ENCODE measurements at places on chromosomes 7 and 10.

GRCh38 chr10:129703287-129704137, 236.5 kb downstream of the MGMT start:
- DNase-seq, result no peak

DNA sequence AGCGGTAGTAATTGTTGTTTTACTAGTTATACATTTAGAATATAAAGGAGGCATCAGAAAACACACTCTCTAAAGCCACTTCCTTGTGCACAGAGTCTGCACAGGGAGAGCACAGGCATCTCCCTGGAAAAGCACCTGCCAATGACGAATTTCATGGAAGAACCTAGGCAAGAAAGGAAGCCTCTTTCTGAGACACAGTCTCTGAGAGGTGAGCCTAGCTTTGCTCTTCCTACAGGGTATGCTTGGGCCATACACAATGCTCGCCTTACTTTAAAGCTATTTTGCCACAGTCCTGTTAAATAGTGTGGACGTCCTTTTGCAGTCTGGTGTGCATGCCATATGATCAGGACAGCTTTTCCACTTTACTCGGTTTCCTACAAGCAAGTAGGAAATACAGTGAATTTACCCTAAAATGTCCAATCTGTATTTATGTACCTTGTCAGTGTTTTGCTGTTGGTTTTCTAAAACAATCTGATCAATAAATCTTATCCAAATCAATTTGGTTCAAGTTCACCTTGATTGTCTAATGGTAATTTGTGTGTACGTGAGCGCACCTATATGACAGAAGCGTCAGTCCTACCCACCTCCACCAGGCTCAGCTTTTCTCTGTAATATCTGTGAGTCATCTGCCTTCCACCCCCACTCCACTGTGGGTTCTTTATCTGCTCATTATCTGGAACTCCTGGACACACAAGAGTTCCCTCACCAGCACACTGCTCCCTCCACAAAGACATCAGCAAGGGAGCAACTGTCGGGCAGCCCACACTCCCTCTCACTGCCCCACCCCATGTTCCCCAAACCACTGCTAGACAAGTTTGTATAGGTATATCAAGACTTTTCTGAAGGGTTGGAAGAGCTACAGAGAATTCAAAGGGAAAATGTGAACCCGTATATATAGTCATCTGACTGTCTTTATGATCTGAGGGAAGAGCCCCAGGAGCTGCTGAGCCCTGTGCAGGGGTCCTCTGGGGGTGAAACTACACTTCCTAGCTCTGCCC, 65.2 kb downstream of the KLHDC10 start:
- DNase-seq, result no peak

- no peak for DNase-seq
These were observed 19.2 kb downstream of the PLA2G12B start for GRCh38 chr10:72935361-72935760.

DNA sequence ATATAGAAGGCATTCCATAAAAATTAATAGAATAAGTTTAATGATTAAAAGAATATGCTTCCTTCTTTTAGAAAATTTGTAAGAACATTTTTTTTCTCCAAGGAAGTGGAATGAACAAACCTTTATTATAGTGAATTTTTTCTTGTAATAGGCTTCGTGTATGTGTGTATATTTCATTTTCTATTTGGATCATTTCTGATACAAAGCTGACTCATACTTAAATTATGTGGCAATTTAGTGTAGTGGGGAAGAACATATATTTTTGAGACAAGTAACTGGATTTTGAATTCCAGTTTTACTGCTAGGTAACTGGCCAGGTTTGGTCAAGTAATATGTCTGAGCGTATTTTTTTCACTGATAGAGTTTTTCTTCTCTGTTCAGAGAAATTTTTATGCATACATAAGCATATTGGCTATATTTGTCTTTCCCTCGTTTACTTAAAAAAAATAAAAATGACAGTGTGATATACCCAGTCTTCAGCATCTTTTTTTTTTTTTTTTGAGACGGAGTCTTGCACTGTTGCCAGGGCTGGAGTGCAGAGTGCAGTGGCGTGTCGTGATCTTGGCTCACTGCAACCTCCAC, 50.8 kb downstream of the CDK13 start:
- no peak for DNase-seq

- DNase-seq, result no peak
These were observed 57.5 kb downstream of the STK31 start for GRCh38 chr7:23767514-23767913.

- DNase-seq, result no peak
These were observed 55.2 kb downstream of the TACC2 start for GRCh38 chr10:122044045-122044661.

DNA sequence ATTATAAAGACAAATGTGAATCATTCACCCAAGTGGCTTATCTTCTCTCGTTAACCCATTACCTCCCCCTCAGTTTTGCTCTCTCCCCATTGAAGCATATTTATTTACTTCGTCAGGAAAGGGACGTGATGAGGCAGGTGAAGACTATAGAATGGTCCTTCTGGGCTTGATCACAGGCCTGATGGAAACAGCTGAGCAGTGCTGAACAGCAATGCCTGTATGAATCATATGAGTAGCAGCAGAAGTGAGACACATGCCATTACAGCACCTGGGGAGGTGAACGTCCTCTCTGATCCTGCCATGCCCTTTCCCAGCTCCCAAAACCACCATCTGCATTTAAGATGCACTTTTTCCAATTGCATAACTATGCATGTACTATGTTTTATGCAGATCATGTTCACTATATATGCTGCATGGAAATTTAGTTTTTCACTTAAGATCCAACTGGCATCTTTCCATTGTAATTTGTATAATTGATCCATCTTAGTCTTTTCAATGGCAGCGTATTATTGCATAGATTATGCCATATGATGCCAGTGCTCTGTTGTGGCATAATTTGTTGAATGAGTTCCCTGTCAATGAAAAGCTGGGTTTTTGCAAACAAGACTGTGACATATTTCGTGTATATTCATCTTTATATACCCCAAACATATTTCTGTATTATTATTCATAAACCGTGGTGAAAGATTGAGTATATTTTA, 105.3 kb downstream of the CXCL12 start:
- DNase-seq, result no peak

GRCh38 chr7:5424749-5425506, 1.3 kb upstream of the TNRC18 start:
- no peak for DNase-seq

GRCh38 chr10:119637631-119638030, 13.5 kb upstream of the BAG3 start:
- DNase-seq, result no peak

DNA sequence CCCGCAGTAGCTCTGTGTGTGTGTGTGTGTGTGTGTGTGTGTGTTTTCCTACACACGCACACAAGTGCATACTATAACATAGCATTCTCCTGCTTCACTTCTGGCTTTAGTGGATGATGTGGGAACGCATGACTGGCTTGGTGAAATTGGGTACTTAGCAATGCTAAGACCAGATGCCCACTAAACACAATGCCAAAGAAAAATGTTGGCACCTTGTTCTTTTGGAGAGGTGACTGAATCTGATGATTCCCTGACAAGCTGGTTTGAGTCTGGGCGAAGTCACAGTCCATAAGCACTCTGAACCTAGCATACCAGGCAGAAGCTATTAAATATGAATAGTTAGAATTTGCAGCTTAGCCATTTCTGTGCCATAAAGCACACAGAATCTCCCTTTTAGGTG, 68.0 kb upstream of the CDCA7L start:
- no peak for DNase-seq
